ENCODE measurements at places on chromosomes 3 and 15.

GRCh38 chr3:139527265-139527664, 12.3 kb downstream of the RBP1 start:
- no peak for DNase-seq

GRCh38 chr3:104556372-104557078, 810.2 kb upstream of the ALCAM start:
- no peak for DNase-seq

GRCh38 chr3:55198554-55198953, 270.7 kb upstream of the LRTM1 start:
- DNase-seq = no peak

DNA sequence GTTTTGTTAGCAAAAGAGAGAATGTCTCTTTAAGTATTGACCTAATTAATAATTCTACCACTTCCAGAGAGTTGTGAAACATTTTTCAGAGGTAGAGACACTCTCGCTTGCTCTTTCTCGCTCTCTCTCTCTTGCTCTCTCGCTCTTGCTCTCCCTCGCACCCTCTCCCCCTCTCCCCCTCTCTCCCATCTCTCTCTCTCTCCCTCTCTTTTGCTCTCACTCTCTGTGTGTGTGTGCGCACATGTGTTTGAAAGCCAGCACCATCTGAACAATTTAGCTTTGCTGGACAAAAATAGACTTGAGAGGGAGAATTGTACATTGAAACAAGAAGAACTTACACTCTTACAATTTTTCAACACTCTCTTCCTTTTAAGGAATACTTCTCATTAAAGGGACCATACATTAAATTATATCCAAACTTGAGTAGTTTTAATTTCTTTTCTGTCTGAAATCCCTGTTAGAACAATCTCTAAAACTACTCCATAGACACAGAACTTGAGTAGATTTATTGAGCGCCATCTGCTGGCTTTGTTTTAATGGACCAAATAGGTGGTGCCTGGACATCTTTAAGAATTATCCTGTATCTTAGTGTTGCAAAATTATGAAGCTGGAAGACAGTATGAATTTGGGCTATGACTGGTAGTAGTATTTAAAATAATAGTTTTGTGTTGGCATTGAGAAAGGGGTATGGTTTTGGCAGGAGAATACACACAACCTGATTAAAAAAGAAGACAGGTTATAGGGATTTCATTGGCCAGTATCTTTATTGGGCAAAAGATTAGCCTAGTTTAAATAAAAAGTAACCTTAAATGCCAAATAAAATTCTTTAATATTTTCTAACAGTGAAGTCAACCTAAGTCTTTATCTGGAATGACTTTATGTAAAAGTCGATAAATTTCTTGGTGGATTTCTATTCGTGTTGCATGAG, 124.6 kb downstream of the AKAP13 start:
- DNase-seq = no peak

- no peak for DNase-seq
Measured at GRCh38 chr3:159928666-159929065, 60.0 kb upstream of the IL12A start.

- no peak for DNase-seq
Measured at GRCh38 chr15:87805117-87805820, 451.3 kb downstream of the NTRK3 start.

DNA sequence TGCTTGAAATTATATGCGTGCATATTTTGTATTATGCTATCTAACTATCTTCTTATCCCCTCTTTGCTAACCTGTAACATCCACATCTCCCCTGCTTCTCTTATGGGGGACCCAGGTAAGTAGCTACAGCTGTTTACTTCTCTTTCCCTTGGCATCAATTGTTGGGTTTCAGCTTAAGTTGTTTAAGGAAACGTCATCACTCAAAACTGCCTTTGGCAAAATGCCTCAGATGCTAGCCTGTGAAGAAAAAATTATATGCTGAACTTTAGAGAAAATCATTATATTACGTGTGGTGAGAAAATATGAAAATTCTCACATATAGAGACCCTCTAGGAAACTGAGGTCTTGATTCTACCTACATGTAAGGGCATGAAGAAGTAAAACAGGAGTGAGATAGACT, 447.0 kb upstream of the NECTIN3 start:
- no peak for DNase-seq

DNA sequence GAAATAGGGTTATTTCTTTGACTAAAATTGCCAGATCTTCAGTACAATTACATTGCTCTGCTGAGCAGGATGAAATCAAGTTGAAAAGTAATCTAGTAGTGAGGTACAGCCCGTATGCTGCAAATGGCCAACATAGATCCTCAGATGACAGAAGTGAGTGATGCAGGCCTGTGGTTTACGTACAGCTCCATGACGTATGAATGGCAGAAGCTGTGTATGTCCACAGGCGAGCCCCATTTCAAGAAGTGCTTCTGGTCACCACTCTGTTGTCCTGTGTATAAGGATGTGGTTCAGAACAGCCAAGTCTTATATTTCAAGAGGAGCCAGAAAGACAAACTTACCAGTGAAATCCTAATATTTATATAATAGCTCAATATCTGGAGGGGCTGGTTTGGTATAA, 9.2 kb downstream of the CD86 start:
- no peak for DNase-seq

DNA sequence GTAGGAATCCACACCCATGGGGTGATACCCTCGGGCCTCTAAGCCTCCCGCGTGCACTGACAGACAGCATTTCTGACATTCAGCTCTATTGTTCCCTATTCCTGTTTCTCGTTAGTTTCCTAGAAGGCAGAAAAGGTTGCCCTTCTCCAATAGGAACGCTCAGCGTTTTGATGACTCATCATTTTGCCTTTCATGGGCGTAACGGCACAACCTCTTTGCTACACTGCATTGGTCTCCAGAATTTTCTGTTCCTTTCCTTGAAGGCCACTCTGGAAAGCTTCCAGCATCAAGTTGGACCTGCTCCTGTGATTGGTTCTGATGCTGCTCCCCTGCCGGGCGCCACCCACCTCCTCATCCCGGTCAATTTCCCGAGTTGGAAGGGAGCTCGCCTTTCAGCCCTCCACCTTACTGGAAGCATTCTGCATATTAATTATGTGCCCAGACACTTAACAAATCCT, 13.0 kb upstream of the TNK2 start:
- no peak for DNase-seq

- DNase-seq = no peak
Measured at GRCh38 chr3:171219258-171219657, 192.7 kb upstream of the SLC2A2 start.

DNA sequence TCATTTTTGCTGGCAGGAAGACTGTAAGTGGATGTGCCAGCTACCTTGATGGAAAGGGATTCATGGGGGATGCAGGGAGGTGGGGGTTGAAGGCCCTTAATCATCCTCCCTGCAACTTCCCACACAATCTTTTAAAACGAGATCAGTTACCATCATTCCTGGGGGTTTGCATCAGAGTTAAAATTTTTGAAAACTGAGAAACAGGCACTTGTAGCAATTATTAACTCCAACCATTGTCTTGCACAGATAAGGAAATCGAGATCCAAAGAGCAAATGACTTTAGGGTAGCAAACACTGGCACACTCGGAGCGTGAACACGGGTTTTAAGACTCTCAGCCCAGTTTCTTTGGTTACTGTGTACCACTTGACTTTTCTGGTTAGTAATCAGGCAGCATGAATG, 41.9 kb downstream of the GPD1L start:
- DNase-seq = no peak

DNA sequence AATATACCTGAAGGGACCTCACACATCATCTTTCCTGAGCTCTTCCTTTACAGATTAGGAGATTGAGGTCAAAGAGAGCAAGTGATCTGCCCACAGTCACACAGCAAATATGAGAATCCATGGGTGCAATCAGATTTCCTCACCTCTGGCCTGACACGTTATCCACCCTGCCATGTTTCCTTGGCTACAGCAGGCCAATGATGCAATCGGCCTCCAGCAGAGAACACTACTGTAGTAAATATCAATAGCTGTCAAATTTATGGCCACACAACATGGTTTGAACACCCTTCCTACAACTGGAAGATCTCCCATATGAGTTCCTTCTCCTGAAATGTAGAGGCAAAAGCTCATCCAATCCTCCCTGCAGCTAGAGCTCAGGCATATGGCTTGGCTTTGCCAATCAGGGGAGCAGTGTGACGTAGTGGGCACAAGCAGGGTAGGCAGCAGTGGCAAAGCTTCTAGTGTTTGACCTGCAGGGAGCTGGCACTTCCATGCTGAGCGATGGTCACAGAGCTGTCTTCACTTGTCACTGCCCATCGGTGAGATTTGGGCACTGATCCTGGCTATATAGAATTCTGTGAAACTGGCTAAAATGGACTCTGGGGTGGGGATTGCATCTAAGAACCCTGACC, 271.3 kb downstream of the TJP1 start:
- no peak for DNase-seq

GRCh38 chr15:72199721-72200212, 2.2 kb upstream of the GRAMD2A start:
- peak; percentile 29 for DNase-seq

GRCh38 chr15:84638103-84638502, 16.0 kb downstream of the WDR73 start:
- no peak for DNase-seq

DNA sequence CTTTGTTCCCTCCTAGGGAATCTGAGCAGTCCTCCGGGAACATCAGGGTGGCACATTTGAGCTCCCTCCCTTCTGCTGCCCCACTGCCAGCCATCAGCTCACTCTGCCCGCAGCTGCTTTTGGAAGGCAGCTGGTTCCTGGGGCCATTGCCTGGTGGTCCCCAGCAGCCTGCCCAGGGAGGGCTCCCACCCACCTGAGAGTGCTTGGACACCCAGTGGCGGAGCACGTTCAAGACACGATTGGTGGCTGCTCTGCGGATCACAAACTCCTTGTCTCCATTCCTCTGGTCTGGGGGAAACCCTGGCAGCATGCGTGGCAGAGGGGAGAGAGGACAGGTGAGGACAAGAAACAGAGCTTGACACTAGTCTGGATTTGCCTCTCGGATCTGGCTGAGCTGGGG, 53.7 kb upstream of the CTSH start:
- no peak for DNase-seq

DNA sequence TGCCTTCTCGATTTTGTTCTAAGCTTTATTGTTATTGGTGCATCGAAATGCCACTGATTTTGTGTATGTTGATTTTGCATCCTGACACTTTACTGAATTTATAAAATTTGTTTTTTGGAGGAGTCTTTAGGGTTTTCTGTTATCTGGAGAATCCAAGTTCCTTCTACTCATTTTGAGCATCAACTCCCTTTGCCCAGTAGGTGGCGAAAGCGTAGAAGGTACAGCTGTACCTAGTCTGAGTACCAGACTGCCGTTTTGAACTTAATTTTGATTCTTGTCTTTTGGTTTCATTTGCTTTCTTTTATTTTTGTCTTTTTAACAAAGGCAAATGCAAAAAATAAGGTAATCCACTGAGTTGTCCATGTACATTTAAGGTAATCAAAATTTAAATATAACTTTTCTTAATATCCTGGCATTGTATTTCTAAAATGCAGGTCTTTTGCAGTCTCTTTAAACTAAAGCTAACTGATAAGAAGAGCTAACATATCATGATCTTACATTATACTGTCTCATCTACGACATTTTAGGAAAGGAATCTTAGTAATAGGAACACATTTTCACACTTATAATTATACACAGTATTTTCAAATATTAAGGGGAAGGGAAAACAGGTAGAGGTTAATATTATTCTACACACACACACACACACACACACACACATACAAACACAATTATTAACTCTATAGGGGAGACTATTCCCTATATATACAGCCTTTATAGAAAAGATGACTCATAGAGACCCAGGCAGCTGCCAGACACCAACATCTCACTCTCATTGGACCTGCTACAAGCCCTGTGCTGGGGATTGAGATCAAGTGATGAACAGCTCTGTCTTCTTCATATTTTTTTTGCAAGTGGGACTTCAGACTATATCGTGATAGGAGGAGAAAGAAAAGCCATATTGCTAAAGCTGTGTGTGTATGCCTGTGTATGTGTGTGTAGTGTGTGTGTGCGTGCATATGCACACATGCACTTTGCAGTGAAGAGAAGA, 71.8 kb downstream of the SYNPR start:
- no peak for DNase-seq

- no peak for DNase-seq
Measured at GRCh38 chr3:55105647-55106046, 177.8 kb upstream of the LRTM1 start.

- DNase-seq = no peak
Measured at GRCh38 chr15:91526424-91526823, 327.1 kb upstream of the SLCO3A1 start.

DNA sequence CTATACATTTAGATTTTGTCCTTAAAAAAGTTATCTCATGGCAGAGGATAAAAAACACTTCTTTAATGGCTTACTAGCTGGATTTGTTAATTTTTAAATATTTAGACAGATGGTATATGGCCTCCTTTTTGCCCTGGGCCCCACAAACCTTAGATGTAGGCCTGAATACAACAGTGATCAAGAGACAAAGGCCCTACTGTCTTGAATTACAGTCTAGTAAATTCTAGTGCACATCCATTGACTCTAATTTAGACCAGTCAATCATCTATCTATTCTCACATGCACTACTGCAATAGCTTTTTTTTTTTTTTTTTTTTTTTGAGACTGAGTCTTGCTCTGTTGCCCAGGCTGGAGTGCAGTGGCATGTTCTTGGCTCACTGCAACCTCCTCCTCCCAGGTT, 452.8 kb downstream of the FHIT start:
- DNase-seq = no peak

DNA sequence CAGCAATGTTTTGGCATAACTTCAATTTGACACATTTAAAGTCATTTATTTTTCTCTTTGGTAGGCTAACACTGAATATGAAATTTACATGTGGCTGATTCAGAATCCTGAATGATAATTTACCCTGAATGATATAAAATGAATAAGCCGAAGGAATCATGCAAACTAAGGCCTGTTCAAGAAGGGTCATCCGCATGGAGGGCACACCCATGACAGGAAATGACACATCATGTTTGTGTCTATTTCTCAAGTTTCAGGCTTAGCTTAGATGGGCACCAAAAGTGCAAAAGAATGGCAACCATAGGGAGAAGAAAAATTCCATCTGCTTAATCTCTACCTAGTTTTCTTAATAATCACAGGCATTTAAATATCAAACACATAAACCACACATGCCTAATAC, 141.5 kb downstream of the DUT start:
- no peak for DNase-seq

DNA sequence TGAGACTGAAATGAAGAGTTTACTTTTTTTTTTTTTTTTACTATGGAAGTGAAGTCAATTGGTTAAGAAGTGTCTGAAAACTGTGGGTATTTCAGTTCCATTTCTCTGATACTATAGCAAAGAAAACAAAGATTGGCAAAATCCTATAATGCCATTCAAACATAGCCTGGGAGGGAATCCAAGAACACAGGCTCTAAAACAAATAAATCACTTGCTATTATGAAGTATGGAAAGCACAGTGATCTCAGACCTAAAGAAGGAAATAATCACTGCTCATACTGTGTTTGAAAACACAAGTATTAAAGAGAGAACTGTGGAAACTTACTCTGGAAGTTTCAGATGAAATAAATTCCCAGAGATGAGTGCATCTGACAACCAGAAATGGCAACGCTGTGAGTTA, 12.0 kb downstream of the SAMMSON start:
- no peak for DNase-seq

GRCh38 chr15:41832875-41833274, 5.0 kb downstream of the JMJD7 start:
- DNase-seq = no peak

Measured in stimulated activated CD8-positive, alpha-beta memory T cell treated with anti-CD3 and anti-CD28 coated beads, Interleukin-4, amount 100 ng/mL, for 1 hour (primary cell).